ENCODE measurements at places on chromosomes 2 and 18.

DNA sequence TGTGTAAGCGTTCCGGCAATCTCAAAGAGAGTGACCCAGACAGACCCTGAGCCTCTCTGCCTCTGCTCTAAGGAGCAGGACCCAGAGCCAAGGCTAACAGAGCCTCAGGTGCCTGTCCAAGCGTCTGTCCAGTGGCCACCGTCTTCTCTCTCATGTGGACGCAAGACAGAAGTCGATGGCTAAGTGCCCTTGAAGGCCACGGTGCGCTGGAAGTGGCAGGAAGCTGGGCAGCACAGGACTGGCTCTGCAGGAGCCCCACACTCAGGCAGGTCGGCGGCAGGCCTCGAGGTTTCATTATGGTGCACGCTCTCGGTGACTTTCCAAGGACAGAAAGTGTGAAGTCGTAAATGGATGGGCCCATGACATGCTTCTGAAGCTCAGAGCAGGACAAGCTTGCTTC is 49.1 kb downstream of the HDAC4 start:
- no peak for DNase-seq

- peak; percentile 99 for DNase-seq
Observed at GRCh38 chr18:32383050-32383819, 87.4 kb downstream of the GAREM1 start.

DNA sequence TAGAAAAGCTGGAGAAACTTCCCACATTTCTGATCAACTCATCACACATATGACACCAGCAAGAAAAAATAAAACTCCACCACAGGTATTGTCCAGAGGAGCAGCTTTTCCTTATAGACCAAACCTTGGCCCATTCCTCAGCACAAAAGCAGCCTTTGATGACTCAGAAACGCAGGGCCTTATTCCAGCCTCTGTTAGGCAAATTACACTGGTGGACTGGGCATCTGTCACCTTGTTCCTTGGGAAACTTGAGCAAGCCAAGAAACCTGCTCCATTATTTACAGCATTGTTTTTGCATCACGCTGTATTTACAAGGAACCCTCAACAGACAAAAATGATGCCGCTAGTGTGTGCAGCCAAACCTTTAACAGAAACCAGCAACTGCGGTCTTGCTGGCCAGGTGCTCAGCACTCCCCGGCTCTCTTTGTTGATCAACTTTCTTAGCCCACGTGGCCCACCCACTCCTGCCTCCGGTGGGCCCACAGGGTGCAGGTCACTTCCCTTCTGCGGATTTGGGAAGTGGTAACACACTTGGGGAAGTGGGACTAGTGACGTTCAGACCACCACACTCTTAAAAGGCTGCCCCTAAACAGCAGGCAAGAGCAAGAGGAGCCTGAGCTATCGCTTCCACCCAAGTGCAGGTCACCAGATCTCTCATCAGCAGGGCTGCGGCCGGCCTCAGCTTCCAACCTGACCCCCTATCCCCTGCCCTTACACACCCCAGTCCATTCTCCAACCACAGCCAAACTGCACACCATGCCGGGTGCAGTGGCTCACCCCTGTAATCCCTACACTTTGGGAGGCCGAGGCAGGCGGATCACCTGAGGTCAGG is 1.5 kb downstream of the AP1S3 start:
- DNase-seq: no peak

DNA sequence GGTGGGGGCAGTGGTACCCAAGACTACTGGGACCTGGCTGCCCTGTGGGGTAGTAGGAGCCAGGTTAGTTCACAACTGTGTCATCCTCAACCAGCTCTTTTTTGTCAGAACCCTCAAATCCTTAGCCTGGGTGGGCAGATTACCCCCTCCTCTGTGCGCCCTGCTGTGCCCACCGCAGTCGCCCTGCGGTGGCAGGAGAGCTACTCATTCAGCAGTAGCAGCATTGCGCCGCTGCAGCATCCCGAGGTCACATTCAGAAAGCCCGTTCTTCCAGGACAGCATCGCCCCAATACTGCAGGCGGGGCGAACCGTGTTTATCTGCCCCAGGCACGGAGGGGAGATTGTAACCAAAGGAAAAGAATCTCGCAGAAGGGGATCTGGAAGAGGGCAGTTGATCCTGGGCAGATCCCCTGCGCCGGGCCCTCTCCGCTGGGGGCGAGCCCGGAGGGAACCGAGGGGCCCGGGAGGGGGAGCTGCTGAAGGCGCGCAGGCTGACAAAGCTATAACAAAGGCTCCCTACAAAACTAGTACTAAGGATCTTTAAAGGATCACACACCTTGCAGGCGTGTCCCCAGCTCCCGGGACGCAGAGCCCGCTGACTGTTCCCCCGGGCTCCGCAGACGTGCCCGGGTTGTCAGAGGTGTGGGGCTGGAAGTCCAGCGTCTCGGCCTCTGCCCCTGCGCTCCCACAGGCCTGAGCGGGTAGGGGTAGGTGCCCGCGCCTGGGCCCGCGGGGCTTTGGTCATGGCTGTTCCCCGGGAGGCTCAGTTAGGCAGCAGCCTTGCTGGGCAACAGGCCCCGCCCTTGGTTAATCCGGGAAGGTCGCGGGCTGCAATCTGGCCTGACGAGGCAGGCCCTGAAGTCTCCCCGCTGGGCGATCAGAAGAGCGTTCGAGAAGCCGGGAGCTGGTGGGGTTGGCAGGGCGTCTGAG is 13.2 kb downstream of the POU3F3 start:
- DNase-seq: no peak

- DNase-seq: no peak
Observed at GRCh38 chr2:219605607-219605954, 7.9 kb downstream of the STK11IP start.

DNA sequence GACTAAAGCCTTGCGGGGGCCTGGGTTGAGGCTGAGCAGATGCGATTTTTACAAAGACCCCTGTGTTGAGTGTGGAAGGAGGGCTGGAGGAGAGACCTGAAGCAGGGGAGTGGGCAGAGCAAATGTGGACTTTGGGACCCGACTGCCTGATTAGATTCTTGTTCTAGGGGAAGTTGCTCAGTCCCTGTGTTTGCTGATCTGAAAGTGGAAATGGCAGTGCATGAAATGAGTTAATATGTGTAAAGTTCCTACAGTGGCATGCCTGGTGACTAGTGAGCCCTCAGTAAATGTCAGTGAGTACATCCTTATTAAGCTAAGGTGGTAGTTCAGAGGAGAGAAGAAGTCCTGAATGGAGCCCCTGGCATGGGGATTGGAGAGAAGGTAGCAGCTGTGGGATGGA is 52.3 kb downstream of the ARMC9 start:
- no peak for DNase-seq

- DNase-seq: no peak
Observed at GRCh38 chr2:40507432-40507831, 55.5 kb upstream of the SLC8A1 start.

DNA sequence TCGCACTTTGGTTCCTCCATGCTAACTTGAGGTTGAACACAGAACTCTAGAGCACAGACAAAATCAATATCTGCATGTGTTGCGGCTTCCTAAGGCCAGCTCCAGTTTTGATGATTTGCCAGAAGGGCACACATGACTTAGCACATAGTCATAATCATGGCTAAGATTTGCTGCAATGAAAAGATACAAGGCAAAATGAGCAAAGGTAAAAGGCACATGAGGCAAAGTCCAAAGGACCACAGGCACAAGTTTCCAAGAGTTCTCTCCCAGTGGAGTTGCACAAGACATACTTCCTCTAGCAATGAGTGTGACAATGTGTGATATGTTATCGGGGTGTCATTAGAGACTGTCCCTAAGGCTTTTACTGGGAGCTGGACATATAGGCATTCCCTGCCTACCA is 24.2 kb upstream of the CXXC1 start:
- DNase-seq: no peak

- no peak for DNase-seq
Observed at GRCh38 chr2:57859755-57860154, 186.9 kb upstream of the VRK2 start.

- DNase-seq: no peak
Observed at GRCh38 chr2:3022841-3023372, 354.7 kb downstream of the EIPR1 start.

- DNase-seq: no peak
Observed at GRCh38 chr2:137947032-137947727, 17.1 kb upstream of the HNMT start.

DNA sequence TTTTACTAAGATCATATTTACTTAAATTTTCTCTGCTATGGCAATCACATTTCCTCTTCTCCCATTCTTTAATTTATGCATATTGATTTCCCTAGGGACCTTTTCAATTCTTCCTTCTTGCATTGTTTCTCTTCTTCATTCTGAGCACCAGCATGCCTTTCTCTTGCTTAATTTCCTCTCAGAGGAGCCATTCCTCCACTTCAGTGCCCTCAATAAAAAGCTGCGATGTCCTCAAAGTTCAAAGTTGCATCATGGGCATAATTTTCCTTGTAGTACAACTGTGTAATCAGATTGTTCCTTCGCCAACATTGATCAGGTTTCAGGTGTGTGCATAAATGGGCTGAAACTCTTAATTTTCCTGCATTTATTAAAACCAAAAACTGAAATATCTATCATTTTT is 21.8 kb upstream of the CD226 start:
- DNase-seq: peak; percentile 22

- peak; percentile 94 for DNase-seq
Observed at GRCh38 chr2:28274911-28275685, 117.6 kb upstream of the FOSL2 start.

GRCh38 chr2:151410485-151410834 is 758 bp downstream of the RIF1 start:
- DNase-seq: peak; percentile 8

DNA sequence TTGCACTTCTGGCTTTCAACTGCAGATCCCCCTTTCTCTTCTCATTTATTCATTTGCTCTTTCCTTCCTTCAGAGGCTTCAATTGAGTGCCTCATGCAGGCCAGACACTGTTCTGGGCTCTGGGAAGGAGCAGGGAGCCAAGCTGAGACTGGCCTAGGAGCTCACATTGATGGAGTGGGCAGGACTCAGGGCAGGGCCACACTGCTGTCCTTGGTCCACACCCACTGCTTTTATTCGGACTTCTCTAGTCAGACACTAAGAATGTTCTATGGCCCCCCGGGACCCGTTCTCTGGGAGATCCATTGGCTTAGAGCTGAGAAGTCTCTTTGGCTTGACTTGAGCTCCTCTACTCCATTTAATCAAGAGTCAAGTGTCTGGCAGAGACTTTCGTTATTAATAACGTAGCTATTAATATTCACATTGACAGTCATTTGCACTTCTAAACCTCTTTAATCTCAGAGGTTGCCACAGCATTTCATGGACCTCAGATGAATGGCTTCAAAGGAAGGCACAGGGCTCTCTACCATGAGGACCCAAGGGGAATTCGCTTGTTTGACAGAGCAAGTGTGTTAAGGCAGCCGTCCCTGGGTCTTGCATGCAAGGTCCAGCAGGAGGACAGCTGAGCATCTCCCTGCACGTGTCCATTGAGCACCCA is 20.1 kb downstream of the SH3RF3 start:
- DNase-seq: no peak
